Femur (tissue), 1 donor: ENCODE measurements at places on chromosomes 7 and 10.

GRCh38 chr7:96723622-96724021 is 14.0 kb upstream of the SEM1 start:
- DNase-seq = no peak

DNA sequence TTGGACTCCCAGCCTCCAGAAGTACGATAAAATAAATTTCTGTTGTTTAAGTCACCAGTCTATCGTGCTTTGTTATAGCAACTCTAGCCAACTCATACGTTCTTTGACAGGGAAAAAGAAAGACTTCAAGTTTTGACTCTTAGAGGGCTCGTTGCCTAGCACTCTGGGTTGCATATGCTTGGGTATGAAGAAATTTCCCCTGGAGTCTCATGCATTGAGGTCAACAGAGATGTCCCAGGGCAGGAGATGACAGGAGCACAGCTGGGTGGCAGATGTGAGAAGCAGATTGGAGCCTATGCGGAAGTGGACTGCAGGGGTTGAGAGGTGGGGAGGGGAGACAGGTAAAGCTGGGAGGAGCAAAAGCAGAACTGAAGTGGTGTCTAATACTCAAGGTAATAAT is 63.3 kb upstream of the JAZF1 start:
- DNase-seq = no peak

- no peak for DNase-seq
Measured at GRCh38 chr10:48552946-48553564, 51.8 kb downstream of the ARHGAP22 start.

- DNase-seq = no peak
Measured at GRCh38 chr10:3631701-3632330, 153.2 kb downstream of the KLF6 start.
